C1 segment of cervical spinal cord (tissue), 14 donors: ENCODE measurements at places on chromosomes 5 and 9.

- no peak for DNase-seq
Measured at GRCh38 chr5:141973871-141974595, 5.1 kb downstream of the RNF14 start.

GRCh38 chr5:124537107-124537506 is 209.3 kb downstream of the ZNF608 start:
- DNase-seq = no peak

GRCh38 chr5:56638768-56639238 is 176.5 kb upstream of the MAP3K1 start:
- DNase-seq = no peak

GRCh38 chr5:142152384-142152732 is 43.8 kb downstream of the NDFIP1 start:
- DNase-seq = no peak

DNA sequence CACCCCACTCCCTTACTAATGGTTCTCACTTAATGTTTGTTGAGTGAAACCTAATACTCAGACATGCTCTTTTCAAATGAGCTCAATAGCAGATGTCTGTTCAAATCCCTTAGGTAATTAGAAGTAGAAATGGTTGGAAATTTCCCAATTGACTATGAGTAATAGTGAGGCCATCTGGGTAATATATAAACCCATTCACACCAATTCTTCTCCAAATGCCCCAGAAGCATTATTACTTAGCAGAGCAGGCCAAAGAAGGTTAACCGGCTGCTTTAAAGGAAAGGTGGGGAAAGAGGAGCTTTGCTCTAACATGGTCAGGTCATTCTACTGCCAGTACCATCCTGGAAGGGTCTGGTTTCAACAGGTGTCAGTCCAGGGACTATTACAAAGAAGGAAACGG is 119.5 kb upstream of the MTAP start:
- DNase-seq = no peak

GRCh38 chr9:122113574-122113973 is 20.5 kb upstream of the TTLL11 start:
- no peak for DNase-seq

DNA sequence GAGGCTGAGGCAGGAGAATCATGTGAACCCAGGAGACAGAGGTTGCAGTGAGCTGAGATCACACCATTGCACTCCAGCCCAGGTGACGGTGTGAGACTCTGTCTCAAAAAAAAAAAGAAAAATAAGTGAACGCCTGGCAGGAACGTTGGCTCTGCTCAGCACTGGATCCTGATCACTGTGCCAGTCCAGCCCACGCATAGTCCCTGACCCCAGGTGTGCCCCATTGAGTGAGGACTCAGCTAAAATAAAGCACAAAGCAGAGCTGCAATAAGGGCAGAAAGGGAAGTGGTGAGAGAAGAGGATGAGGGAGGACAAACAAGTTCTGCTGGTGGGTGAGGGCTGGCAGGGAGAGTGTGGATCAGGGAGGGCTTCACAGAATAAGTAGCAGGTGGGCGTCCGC is 4.3 kb downstream of the GRHPR start:
- DNase-seq = no peak

- no peak for DNase-seq
Measured at GRCh38 chr5:41722359-41722950, 147.8 kb downstream of the OXCT1 start.

- DNase-seq = no peak
Measured at GRCh38 chr5:52727576-52727975, 60.1 kb upstream of the ITGA1 start.

DNA sequence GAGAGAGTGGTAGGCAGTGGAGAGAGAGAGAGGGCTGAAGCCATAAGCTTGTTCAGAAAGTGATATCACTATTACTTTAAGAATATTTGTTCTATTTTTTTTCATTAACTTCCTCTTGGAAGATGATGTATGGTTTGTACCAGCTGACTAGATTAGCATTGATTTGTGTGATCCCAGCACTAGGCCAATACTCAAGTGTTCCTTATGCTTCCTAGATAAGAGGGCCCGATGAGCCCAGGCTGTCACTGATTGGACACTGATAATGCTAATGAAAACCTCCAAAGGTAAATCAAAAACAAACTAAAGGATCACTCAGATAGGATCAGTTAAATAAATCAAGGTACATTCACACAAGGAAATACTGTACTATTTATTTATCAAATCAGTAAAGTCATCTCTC is 52.7 kb upstream of the OTULINL start:
- no peak for DNase-seq
